Stimulated activated CD4-positive, alpha-beta T cell treated with anti-CD3 and anti-CD28 coated beads, Interleukin-1b, Interleukin-23, amount 100 ng/mL, for 1 hour (primary cell): ENCODE measurements at places on chromosomes 3 and 15.

GRCh38 chr3:150110097-150110496 lies 139.4 kb upstream of the PFN2 start:
- DNase-seq: no peak

DNA sequence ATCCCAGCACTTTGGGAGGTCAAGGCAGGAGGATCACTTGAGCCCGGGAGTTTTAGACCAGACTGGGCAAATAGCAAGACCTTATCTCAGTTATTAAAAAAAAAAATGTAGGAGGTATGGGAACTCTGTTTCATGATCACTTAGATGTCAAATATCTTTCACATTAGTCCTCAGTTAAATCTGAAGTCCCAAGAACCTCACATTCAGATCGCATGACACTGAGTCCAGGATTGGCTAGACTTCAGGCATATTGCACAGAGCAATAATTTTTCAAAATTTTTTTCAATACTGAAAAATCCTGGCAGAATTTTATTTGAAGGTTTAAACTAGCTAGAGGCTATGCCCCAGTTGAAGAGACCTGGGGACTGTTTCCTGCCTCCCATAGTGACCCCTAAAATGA lies 56.3 kb upstream of the ZNF148 start:
- DNase-seq: no peak

GRCh38 chr3:156132313-156132712 lies 11.9 kb downstream of the KCNAB1 start:
- no peak for DNase-seq

GRCh38 chr15:84143753-84144314 lies 91.7 kb upstream of the GOLGA6L4 start:
- no peak for DNase-seq

DNA sequence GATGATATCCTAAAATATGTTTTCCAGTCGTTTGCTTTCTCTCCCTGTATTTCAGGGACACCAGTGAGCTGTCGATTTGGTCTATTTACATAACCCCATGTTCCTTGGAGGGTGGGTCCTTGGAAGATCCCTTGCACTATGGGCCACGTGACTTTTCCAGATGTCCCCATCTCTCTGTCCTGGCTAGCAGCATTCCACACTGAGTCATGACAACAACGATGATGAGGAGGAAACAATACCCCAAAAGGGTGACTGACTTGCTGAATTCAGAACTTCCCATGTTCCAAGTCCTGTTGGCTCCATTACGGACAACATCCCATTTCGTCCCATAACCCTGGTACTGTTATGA lies 134.3 kb downstream of the NSMCE3 start:
- DNase-seq: no peak

DNA sequence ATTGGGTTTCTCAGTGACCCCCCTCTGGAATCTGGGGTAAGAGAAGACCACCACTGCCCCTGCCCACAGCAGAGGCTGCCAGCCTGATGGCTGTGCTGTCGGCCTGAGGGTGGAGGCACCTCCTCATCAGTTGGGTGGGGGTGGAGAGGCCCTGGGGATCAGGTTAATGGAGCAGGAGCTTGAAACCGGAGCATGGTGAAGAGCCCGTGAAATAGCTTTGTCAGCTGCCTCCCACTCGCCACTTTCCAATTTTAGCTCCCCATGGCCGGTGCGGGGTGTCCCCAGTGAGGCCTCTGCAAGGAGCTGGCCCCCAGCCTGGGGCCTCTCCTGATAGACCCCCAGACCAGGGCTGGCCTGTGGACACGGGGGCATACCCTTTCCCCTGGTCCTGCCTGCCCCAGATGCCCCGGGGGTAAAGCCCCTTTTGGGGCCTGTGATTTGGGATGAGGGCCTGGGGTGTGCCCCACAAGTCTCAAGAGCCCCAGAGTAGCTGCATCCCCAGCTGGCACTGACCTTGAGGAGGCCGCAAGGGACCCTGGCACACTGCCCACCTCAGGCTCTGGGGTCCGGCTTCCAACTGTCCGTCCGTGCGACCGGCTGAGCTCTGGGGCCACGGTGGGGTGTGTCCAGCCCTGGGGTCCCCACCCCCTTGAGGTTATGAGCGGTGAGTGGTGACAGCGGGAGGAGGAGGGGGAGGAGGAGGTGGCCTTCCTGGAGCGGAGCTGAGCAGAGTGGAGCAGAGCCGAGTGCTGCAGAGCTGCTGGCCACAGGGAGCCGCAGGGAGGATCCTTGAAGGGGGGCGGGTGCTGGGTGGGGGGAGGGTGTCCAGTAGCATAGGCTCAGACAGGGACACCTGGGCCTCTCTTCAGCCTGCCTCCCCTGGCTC lies at the start of gene HHATL:
Gene HHATL (minus strand): TSS at position 733 of the 886 bp plus-strand sequence. CDS start 1,972 bp downstream, outside the sequence.
- no peak for DNase-seq

DNA sequence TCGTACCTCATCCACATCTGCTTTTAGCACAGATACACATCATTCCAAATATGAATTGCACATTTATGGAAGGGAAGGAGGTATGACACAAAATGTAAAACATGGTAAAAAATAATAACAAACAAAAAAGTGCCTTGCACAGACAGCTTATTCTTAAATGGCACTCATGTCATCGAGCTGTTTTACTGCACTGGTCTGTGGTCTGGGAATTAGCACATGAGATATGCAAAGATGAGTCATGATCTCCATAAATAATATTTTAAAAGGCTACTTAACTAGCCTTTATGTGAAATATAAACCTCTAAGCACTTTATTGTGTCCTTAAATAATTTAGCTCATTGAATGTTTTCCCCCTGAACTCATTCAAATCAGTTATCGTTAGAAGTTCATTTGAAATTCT lies 142.2 kb upstream of the ZNF385D start:
- DNase-seq: no peak

DNA sequence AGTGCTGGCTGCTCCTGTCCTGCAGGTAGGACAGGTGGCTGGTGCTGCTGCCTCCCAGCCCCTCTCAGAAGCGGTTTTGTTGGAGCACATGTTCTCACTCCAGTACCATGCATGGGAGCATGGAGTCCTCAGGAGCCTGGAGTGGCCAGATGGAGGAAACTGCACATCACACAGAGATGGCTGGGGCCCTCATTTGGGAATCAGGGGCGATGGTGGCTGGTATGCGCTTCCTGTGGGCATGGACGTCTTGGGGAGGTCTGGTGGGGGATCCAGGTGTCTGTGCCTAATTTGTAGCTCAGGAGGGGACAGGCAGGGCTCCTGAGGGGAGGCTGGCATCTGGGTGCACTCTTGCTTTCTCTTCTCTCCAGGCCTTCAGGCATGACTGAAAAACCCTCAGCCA lies 168.2 kb downstream of the KLF13 start:
- no peak for DNase-seq

GRCh38 chr15:42133886-42134502 lies 22.4 kb downstream of the PLA2G4F start:
- DNase-seq: peak; percentile 17

DNA sequence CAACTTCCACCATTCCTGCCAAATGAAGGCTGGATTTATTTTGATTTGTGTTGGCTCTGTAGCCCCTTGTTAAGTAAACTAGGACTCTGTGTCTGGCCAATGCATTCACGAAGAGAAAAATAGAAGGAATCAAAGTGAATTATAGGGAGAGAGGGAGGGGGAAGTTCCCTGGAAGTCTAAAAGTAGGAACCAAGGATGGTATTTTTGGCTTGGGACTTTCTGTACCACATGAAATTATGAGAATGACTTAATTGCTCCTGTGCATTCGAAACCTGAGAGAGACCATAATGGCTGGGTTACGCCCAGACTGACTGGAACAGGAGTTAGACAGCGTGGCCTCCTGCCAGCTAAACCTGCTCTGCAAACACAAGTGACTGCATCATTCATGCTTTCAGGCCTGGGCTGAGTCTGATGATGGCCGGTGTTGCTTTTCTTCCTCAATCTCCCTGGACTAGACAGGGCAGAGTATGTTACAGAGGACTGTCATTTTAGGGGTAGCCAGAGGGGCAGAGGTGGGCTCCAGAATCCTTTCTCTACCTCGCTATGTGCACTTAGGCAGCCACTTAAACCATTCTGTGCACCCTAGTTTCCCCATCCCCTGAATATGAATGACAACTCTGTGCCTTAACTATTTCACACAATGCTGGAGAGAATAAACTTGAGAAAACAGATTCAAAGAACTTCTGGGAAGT lies 58.9 kb downstream of the MYO1E start:
- no peak for DNase-seq

DNA sequence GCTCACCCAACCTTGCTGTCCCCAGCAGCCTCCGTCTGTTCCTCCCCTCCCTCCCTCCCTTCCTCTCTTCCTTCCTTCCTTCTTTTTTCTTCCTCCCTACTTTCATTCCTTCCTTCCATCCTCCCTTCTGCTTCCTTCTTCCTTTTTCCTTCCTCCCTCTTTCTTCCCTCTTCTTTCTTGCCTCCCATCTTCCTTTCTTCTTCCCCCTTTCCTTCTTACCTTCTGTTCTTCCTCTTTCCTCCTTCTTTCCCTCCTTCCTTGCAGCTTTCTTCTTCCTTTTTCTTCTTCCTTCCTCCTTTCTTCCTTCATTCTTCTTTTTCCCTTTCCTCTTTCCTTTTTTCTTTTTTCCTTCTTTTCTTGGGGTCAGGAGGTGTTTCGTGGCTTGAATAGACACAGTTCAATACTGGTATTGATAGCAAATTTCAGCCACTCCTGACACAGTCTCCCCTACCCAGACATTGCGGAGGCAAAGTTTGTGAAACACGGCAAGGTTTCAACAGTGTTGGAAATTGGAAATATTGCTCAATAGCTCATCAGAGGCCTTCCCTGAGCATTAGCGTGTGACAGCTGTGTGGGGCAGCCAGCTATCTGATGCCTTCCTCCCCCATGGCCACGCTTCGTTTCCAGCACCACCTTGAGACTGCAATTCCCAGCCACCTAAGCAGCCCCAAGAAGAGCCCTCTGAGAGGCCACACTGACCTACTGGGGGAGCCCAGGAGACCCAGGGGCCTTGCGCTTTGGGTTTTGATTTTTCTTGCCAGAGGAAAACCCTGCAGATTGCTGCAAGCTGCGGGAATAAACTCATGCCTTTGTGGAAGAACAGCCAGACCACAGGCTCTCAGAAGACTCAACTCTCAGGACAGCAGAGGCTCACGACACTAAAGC lies 82.2 kb downstream of the KLF15 start:
- DNase-seq: no peak

DNA sequence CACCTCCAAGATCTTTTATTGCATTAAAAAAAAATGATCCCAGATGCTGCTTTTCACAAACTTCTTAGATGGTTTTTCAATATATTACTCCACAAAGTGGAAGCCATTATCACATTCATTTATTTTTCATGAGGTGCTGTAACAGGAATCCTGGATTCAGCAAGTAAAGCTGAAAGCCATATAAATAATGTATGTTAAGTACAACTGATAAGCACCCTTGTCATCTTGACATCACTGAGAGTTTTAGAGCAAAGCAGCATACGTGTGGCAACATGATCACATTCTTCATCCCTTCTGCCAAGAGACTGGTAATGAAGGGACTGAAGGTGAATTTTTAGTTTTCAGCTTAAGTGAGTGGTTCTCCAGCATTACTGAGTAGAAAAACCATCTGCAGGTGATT lies 44.9 kb upstream of the LRRFIP2 start:
- no peak for DNase-seq

DNA sequence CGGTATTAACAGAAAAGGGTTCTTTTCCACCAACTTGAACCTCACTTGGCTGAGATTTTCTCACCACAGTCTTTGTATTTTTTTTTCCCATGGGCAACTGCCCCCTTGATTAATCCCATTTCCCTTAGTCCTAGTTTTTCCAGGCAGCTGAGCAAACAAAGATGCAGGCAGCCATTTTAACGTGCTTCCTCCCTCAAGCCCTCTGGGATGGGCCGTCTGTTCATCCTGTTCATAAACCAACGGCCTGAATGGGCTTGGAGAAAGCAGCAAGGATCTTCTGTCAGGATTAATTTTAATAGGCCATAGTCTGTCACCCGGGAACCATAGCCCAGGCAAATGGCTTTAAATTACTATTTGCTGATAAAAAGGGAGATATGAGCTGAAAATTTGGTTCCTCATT lies 10.4 kb upstream of the POLR2M start:
- no peak for DNase-seq

GRCh38 chr3:131541288-131541687 lies 38.5 kb upstream of the MRPL3 start:
- DNase-seq: no peak

DNA sequence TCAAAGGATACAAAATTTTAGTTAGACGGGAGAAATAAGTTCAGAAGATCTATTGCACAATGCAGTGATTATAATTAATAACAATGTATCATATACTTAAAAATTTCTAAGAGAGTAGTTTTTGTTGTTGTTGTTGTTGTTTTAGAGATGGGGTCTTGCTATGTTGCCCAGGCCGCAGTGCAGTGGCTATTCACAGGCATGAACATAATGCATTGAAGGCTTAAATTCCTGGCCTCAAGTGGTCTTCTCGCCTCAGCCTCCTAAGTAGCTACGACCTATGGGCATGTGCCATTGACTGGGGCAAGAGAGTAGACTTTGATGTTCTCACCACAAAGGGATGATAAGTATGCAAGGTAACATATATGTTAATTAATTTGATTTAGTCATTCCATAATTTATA lies 7.5 kb downstream of the STRIT1 start:
- no peak for DNase-seq

DNA sequence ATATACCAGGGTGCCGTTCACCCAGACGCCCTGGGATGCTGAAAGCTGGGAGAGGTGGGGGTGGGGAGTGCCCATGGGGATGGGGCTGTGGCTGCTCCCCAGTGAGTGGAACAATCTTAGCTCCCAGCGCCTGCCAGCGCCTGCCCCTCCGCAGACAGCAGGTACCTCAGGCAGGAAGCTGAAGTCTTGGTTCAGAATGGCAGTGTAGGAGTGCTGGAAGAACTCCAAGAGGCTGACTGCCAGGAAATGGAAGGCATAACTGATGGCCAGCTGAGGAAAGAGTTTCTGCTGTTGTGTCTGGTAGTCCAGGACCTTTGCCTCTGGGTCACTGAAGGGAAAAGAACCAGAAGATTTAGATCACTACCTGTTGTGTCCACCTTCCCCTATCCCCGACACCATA lies 8.4 kb downstream of the ACOX2 start:
- DNase-seq: no peak

DNA sequence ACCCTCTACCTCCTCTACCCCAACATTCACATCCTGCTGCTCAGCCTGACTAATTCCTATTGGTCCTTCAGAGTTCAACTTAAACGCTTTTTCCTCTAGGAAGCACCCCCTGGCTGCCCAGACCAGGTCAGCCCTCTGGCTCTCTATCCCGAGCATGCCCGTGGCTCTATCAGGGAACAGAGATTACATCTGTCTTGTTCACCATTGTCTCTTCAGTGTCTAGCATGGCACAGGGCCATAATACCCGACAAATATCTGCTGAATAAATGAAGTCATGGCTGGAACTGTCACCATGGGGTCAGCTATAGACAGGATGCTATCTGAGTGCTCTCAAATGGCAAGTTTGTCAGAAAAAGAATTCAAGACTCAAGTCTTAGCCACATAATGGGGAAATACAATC lies 296.9 kb upstream of the CHRNA7 start:
- DNase-seq: no peak

- DNase-seq: no peak
Measured at GRCh38 chr3:41569632-41570305, 370.5 kb downstream of the CTNNB1 start.

- DNase-seq: no peak
Measured at GRCh38 chr3:194132465-194133286, 3.3 kb upstream of the HES1 start.

DNA sequence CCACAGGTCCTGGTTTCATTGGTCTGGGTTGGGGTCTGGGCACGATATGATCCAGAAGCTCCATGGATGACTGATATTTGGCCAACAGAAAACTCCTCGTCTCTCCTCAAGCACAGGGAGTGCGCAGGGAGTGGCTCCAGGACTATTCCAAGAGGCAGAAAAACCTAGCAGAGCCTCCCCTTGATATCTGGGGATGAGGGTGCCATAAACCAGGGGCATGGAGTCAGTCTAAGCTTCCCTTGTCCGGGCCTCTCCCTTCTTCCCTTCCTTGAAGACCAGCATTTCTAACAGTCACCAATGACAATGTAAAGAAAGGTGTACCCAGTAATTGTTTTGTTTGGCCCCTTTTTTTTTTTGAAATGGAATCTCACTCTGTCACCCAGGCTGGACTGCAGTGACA lies 99.4 kb upstream of the HACD2 start:
- DNase-seq: no peak
